ENCODE measurements at places on chromosomes 11 and 22.
A peak's percentile ranks its signal among the peaks of the same experiment; 100 is the strongest.

- peak; percentile 34 for DNase-seq
Measured at GRCh38 chr11:117230999-117231841, 653 bp downstream of the PCSK7 start.

GRCh38 chr11:24400059-24400665, 96.7 kb upstream of the LUZP2 start:
- DNase-seq, result no peak

DNA sequence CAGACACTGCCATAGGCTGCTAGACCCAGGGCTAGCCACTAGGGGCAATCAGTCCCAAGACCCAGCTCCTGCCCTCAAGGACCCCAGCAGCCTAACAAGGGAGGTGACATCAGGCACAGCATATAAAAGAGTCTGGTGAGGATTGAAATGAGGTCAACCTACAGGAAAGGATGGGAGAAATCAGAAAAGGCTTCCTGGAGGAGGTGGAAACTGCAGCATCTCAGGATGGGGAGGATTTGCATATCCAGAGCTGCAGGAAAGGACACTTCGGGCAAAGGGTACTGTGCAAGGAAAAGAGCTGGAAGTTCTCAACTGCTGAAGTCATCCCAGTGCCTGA, 2.9 kb upstream of the ARFGAP2 start:
- peak; percentile 74 for DNase-seq

GRCh38 chr11:118619444-118620197, 12.2 kb downstream of the PHLDB1 start:
- DNase-seq, result no peak

DNA sequence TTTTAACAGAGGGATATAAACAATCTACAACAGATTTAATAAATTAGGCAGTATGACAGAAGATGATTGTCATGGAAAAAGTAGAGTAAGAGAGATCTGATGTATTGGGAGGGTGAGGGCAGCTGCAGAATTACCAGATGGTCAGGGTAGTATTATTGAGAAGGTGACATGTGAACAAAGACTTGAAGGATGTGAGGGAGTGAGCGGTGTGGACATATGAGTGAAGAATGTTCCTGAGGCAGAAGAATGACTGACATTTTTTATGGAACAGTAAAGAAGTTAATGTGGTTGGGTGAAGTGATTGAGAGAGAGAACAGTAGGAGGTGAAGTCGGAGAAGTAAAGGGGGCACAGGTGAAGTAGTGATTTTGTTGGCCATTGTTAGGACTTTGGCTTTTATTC, 42.4 kb upstream of the HIPK3 start:
- no peak for DNase-seq

DNA sequence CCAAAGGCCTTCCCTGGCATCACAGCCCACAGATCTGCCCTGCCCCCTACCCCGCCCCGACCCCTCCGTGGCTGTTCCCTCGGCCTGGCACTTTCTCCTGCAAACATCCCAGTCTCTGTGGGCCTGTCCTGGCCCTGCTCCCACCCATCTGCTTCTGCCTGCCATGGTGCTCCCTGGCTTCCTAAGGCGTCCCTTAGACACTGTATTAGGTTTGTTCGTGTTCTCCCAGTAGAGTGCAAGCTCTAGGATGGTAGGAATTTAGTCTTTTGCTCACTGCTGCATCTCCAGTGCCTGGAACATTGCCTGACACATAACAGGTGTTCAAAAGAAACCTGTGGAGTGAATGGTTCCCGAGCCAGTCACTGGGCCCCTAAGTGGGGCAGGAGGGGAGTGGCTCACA, 69.6 kb upstream of the PITPNB start:
- no peak for DNase-seq

GRCh38 chr11:96287822-96288439, 55.1 kb downstream of the MAML2 start:
- no peak for DNase-seq

DNA sequence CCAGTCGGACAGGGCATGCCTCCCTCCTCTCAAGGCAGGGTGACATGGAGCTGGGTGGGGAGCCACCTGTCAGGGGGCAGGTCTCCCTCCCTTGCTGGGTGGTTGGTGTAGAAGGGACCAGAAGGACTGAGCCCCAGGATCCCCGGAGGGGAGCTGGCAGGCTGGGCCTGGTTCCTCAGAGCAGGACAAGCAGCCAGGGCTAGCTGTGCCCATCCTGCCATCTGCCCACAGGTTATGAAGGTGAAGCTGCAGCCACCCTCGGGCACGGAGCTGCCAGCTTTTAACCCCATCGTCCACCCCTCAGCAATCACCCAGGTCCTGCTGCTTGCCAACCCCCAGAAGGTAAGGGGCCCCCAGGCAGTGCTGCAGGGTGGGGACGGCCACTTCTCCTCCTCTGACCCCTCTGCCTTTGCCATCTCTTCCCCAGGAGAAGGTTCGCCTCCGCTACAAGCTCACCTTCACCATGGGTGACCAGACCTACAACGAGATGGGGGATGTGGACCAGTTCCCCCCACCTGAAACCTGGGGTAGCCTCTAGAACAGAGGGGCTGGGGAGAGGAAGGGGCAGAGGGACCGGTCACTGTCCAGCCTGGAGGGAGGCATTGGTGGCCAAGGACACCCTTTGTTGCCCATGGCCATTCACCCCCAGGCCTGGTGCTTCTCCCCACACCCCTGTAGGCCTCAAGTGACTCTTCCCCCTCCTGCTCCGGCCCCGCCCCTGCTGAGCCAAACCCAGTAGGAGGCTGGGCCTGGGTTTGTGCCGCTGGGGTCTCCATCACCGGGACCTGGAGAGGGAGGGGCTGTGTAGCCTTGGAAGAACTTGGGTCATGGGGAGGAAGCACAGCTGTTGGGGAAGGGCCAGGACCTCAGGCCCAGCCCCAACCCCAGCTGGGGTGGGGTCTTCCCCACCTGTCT, 7.0 kb upstream of the SH3BP1 start:
- DNase-seq, result peak; percentile 72

GRCh38 chr11:40689823-40690222, 769.6 kb downstream of the LRRC4C start:
- DNase-seq, result no peak

Data from GM10248 (cell line).